ENCODE measurements at places on chromosomes 5 and 9. TPM values are rescaled to one million over a fixed set of nuclear protein-coding genes. Genes with fewer than 3 reads are reported as not detected.

- H3K27me3 ChIP-seq, result no peaks in the 10 kb centered on the region
- no peak overlapping the region for H3K4me3 ChIP-seq
- H3K27ac ChIP-seq, result peak overlapping the region; percentile 64
- peaks cover 23% of the 10 kb centered on the region for H3K36me3 ChIP-seq
- no peak for DNase-seq
- H3K4me1 ChIP-seq, result peaks cover 69% of the 10 kb centered on the region
Measured at GRCh38 chr5:172142709-172143215, 45.3 kb downstream of the STK10 start.

DNA sequence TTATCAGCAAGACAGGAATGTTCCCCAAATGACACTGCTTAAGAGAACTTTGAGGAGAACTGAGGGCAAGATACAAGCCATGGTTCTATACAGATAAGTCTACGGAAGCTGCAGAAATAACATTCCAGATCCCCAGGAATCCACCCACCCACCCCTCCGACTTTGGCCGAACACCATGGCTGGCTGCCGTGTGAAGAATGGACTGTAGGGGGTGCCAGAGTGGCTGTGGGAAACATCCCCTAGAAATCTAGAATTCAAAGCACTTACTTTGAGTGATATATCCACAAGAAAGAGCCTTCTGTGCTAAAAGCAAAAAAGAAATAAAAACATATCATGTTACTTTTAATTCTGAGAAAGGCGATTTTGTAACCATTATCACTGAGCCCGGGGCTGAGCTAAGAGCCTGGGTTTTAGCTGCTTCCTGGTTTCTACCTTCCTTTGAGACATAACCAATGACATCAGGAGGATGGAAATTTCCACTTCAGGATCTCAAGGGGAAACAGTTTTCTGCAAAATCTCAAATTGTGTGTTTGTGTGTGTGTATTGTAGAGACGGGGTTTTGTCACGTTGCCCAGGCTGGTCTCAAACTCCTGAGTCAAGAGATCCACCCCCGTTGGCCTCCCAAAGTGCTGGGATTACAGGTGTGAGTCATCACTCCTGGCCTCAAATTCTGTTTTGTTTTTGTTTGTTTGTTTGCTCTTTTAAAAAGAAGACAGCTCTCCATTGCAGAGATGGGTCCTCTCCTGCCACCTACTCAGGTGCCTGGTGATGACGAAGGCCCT, 36.4 kb downstream of the GGTA1 start:
- DNase-seq, result peak; percentile 60
- no peaks in the 10 kb centered on the region for H3K36me3 ChIP-seq
- H3K4me3 ChIP-seq, result no peak overlapping the region
- H3K4me1 ChIP-seq, result peaks cover 13% of the 10 kb centered on the region
- no peak overlapping the region for H3K27ac ChIP-seq

DNA sequence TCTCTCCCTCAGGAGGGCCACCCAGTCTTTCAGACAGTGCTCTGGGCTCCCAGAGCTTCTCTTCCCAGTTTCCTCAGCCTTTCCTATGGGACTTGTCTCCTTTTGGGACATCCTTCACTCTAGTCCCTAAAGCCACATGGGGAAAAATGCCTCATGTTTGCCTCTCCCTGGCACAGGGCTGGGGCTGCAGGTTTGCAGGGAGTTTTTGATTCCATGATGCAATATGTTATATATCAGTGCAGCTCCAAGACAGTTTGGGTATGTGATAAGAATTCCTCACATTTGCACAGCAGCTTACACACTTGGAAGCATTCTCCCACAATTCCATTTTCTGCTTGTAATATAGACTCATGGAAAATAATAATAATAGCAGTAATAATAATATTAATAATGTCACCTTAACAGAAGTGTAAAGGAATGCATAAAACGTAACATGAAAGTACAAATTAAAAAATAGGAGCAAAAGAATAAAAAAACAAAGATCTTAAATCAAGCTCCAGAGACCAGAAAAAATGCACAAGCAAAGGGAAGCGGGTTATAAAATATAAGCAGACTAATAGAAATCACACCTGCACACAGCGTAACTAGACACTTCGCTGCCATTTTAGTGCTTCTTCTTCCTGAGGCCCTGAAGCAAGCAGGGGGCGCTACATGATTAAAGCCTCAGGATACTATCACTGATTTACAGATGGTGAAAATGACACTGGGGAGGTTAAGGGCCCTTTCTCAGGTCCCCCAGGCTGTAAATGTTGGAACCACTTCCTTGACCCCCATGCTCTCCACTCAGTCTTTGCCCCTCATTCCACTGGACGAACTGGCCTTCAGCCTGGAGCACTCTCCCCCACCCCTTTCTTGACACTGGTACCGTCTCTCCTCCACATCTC, 70.0 kb upstream of the IL17B start:
- no peaks in the 10 kb centered on the region for H3K27me3 ChIP-seq
- H3K4me1 ChIP-seq, result no peaks in the 10 kb centered on the region
- H3K4me3 ChIP-seq, result no peak overlapping the region
- peak; percentile 48 for DNase-seq
- H3K36me3 ChIP-seq, result no peaks in the 10 kb centered on the region
- no peak overlapping the region for H3K27ac ChIP-seq

GRCh38 chr9:130624154-130624553, 40.2 kb upstream of the PRDM12 start:
- no peaks in the 10 kb centered on the region for H3K4me1 ChIP-seq
- no peaks in the 10 kb centered on the region for H3K27me3 ChIP-seq
- DNase-seq, result no peak
- H3K4me3 ChIP-seq, result no peak overlapping the region
- peaks cover 32% of the 10 kb centered on the region for H3K36me3 ChIP-seq

GRCh38 chr5:42876375-42876844, 64.7 kb upstream of the SELENOP start:
- H3K27me3 ChIP-seq, result peaks cover 3% of the 10 kb centered on the region
- H3K4me1 ChIP-seq, result peaks cover 4% of the 10 kb centered on the region
- H3K4me3 ChIP-seq, result no peak overlapping the region
- no peak for DNase-seq

DNA sequence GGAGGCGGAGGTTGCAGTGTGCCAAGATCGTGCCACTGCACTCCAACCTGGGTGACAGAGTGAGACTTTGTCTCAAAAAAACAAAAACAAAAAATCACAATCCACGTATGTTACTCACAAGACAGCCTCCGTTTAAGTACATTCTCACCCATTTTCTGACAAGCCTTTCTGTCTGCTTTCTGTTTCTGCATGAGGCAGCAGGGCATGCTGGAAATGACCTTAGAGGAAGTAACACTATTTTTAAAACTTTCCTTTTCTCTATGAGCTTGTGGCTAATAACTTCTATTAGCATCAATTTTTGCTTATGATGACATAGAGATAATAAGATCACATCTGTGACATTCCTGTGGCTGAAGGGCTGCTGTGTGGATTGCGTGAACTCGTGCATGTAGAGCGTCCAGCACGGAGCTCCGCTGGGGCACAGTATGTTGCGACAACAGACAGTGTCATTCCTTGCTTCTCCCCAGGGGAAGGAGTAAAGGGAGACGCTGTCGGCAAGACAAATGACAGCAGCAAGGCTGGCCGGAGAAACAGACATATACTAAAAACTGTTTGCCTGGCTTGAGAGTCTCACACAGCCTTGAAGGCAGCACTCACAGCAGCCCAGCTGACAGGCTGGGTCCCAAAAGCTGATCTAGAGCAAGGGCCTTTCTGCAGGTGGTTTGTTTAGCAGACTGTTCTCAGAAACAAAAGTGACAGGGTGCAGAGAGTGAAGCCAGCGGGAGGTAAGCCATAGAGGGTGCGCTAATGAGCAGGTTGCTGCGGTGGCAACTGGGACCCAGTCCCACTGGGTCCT, 1.6 kb downstream of the BTNL3 start:
- H3K4me3 ChIP-seq, result no peak overlapping the region
- no peak for DNase-seq
- H3K36me3 ChIP-seq, result no peaks in the 10 kb centered on the region
- no peak overlapping the region for H3K27ac ChIP-seq

DNA sequence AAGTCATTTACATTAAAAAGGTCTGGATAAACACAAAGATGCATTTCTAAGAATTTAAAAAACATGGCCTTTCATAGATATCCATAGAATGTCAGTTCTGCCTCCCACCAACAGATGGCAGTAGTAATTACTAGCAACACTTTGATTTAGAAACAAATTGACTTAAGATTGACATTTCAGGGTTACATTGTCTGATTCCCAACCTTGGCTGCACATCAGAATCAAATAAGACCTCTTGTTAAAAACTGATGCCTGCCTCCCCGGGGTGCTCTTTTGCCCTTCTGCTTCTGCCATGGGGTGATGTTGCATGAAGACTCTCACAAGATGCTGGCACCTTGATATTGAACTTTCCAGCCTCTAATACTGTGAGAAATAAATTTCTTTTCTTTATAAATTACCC, 146.2 kb upstream of the GPR151 start:
- peaks cover 6% of the 10 kb centered on the region for H3K4me1 ChIP-seq
- H3K36me3 ChIP-seq, result no peaks in the 10 kb centered on the region
- no peak overlapping the region for H3K27ac ChIP-seq
- no peaks in the 10 kb centered on the region for H3K27me3 ChIP-seq

- H3K36me3 ChIP-seq, result no peaks in the 10 kb centered on the region
- H3K4me1 ChIP-seq, result peaks cover 10% of the 10 kb centered on the region
- no peak overlapping the region for H3K27ac ChIP-seq
- H3K27me3 ChIP-seq, result peaks cover 17% of the 10 kb centered on the region
Measured at GRCh38 chr5:74624501-74624900, 16.0 kb downstream of the ENC1 start.

DNA sequence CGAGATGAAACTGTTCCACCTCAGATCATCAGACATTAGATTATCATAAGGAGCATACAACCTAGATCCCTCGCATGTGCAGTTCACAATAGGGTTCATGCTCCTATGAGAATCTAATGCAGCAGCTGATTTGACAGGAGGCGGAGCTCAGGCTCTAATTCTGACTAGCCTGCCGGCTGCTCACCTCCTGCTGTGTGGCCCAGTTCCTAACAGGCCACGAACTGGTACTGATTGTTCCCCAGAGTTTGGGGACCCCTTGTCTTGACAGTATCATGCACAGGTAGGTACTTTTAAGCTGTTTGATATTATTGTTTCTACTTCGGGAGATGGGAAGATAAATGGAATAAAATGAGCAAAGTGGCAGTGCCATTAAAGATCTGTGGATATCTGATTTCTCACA, 66.9 kb downstream of the ZCCHC7 start:
- H3K4me3 ChIP-seq, result peak overlapping the region; percentile 40
- peaks cover 54% of the 10 kb centered on the region for H3K4me1 ChIP-seq
- H3K27me3 ChIP-seq, result no peaks in the 10 kb centered on the region
- peak; percentile 43 for DNase-seq
- H3K36me3 ChIP-seq, result peaks cover 58% of the 10 kb centered on the region

DNA sequence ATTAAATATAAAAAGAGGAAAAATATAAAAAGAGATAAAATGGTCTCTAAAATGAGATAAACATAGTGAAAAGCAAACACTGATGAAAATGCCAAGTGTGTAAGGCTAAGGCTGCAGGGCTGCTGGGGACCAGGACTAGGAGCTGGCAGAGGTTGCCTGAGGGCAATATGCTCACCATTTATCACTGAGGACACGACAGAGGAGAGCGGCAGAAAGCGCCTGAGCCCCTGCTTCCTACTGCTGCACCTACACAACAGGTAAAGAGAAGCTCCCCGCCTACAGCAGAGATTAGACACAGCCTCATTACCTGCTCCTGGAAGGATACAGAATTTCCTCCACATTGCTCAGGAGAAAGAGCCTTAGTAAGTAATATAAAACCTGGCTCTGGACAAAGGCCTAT, 70.7 kb upstream of the PPP1R2B start:
- H3K4me3 ChIP-seq, result no peak overlapping the region
- H3K4me1 ChIP-seq, result peaks cover 7% of the 10 kb centered on the region
- DNase-seq, result no peak
- no peak overlapping the region for H3K27ac ChIP-seq
- H3K36me3 ChIP-seq, result peaks cover 3% of the 10 kb centered on the region

DNA sequence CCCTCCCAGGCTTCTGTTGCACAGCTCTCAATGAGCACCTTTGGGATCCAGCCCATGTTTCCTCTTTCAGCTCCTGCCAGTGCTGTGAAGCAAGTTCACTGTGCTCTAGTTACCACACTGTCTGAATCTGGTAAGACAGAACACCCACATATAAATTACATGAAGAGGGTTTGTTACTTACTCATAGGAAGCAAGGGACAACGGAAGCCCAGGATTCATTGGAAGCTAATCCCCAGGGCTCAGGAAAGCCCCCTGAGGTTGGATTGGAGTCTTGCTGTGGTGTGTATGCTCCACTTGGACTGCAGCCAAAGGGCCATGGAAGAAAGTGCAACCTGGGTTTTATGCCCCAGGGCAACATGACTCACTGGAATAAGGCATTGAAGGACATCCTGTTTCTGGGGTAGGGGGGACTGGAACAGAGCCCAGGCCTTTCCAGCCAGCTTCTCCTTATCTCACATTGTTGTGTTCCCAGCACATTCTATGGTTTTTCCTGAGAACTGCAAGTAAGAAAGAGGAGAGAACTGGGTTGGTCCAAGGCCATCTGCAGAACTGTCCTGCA, 15.6 kb upstream of the CLK4 start:
- H3K36me3 ChIP-seq, result no peaks in the 10 kb centered on the region
- H3K4me1 ChIP-seq, result no peaks in the 10 kb centered on the region
- no peak for DNase-seq

Gene WDR31
- 1.4 TPM for total RNA-seq

Gene TXNDC15
- 26.7 TPM for total RNA-seq

Gene ITGA2
- 0.74 TPM for total RNA-seq

Gene CDC26
- 30.4 TPM for total RNA-seq

Gene DNAJB5
- total RNA-seq, result 16.4 TPM

Gene EPB41L4B
- 0.34 TPM for total RNA-seq

Gene WWC1
- 0.45 TPM for total RNA-seq
